Right renal pelvis (tissue), 4 donors: ENCODE measurements at places on chromosomes 6 and 20. TPM values are rescaled to one million over a fixed set of nuclear protein-coding genes. Genes with fewer than 3 reads are reported as not detected.

The PAX1 gene
- not detected for polyA plus RNA-seq

The CST5 gene
- polyA plus RNA-seq: 0.54 TPM

The TNFRSF6B gene
- polyA plus RNA-seq: 1.1 TPM

The ACTL10 gene
- polyA plus RNA-seq: 0.22 TPM

The TREML2 gene
- 0.40 TPM for polyA plus RNA-seq

The MCHR2 gene
- not detected for polyA plus RNA-seq

The SLC32A1 gene
- polyA plus RNA-seq: 1.9 TPM

GRCh38 chr20:36399147-36399968, 93.2 kb downstream of the DLGAP4 start:
- no peak for DNase-seq

- no peak for DNase-seq
These were observed 25.4 kb upstream of the FOXF2 start for GRCh38 chr6:1363729-1364572.

- DNase-seq: no peak
These were observed 90.7 kb downstream of the CD24 start for GRCh38 chr6:106883808-106884262.

DNA sequence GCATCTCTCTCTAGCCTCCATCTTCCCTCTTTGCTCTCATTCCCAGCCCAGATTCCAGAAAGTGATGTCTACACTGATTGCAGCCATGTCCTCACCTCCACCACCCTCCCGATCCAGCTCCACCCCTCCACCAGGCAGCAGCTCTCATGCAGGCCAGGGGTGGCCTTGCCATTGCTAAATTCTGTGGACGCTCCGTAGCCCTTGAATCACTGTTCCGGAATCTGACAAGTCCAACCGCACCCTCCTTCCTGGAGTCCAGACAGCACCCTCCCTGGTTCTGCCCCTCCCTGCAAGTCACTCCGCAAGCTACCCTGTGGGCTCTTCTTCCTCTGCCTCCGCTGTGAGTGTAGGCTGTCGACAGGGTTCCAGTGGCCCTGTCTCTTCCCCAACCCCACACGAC, 26.2 kb downstream of the TNXB start:
- no peak for DNase-seq

DNA sequence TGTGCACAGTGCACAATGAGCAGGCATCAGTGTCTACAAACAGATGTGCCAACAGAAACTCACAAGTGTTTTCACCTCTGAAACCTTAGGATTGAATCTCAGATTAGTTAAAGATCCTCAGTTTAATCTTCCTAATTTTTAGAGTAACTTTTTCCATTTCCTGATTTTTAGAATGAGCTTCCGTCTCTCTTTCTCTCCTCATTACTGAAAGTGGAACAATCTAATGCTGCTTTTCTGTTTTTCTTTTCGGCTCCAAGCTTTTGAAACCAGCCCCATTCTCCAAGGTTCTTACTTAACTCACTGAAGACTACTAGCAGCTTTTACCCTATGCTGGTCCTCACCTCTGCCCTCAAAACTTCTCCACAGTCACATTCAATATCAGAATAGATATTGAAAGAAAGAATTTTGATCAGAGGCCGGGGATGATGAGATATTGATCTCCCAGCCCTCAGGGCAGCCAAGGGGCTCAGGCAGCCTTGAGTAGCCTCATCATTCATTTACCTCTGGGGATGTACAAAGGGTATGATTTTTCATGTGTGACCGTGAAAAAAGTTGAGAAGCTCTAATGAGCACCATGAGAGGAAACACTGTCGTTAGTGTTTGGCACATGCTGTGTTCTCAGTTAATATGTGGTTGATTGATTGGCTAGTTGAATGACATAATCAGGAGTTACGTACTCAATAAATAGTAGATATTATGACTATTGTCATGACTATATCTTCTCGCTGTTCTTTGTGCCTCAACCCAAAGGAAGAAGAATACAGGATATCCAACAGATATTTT, 11.9 kb upstream of the STK38 start:
- DNase-seq: no peak

DNA sequence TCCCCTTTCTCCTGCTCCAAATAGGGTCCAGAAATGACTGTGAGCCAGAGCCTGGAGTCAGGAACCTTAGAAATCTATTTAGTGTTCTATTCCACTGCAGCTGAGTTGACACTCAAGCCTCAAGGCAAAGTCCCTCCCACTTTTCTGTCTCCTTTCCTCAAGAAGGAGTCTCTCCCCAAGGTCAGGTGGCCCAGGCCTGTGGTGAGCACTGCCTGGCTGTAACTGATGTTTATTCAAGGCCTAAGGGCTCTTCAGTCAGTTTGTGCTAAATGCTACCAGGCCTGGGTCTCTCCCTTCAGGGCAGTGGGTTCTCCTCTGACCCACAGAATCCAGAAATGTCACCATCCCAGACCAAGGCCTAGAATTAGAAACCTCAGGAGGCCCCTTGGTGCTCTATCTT, 1042.9 kb upstream of the EPHA7 start:
- no peak for DNase-seq

DNA sequence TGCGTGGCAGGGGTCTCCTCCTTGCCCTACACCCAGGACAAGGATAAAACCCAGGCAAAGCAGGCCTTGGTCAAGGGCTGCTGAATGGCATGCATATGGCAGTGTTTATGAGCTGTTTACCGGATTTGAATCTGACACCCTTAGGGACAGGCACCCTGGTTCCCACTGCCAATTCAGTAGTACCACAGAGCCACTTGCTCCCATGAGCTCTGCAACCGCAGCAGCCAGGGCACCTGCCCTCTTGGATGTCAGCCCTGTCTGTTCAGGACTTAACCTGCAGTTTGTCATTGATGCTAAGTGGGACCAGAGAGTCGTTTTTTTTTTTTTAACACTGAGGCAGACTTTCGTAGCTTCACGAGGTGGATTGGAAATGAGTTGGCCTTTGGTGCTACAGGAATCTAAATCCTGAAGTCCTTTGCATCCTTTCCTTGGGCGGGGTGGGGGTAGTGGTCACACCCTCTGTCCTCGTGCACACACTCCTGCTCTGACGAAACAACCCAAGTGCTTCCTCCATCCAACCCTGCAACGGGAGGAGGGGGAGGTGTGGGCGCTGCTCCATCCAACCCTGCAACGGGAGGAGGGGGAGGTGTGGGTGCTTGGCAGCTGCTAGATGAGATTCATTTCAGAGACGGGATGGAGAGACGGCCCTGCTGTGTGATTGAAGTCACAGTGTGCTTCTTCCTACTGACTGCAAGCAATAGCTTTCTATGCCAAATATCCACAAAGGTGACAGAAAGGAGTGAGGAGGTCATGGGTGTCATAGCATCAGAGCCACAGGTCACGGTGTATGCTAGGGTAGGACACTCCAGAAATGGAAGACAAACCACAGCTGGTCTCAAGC, 166.5 kb downstream of the SMOC2 start:
- no peak for DNase-seq

DNA sequence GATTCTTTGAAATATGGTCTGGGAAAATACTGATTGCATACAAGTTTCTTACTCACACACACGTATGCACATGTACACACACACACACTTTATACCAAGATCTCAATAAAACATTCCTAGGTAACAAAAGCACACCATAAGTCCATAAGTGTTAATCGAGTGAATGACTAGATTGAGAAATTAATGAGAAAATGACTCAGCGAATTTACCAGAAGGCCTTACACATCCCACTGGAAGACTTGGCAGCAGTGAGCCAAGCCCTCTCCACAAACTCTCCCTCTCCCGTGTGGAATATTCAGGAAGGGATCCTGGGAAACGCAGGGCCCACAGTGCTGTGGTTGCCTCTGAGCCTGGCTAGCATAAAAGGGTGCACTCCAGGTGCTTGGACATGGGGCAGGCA, 227.2 kb downstream of the LY86 start:
- DNase-seq: no peak

GRCh38 chr6:41976794-41977484, 35.3 kb upstream of the CCND3 start:
- DNase-seq: no peak

DNA sequence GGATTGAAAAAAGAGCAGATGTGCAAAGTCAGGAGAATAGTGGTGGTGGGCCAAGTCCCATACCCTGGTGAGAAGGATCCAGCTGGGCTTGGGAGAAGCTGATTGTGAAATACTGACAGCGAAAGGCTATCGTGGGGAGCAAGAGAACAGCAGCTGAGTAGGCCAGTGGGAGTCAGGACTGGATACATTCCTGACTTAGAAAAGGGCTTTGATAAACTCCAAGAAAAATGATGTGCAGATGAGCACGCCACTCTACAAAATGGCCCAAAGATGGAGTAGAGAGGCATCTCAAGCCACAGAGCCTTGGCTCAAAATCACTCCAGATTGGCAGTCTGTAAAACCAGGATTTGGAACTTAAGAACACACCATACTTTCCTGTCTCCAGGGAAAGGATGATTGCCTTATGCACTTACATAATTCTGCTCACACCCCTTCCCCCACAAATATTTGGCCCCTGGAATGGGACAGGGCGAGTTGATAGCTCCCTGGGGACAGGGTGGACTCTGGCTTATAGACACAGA, 578.7 kb downstream of the MAFB start:
- no peak for DNase-seq
